Neural crest cell (in vitro differentiated cells): ENCODE measurements at places on chromosomes 11 and 22.

DNA sequence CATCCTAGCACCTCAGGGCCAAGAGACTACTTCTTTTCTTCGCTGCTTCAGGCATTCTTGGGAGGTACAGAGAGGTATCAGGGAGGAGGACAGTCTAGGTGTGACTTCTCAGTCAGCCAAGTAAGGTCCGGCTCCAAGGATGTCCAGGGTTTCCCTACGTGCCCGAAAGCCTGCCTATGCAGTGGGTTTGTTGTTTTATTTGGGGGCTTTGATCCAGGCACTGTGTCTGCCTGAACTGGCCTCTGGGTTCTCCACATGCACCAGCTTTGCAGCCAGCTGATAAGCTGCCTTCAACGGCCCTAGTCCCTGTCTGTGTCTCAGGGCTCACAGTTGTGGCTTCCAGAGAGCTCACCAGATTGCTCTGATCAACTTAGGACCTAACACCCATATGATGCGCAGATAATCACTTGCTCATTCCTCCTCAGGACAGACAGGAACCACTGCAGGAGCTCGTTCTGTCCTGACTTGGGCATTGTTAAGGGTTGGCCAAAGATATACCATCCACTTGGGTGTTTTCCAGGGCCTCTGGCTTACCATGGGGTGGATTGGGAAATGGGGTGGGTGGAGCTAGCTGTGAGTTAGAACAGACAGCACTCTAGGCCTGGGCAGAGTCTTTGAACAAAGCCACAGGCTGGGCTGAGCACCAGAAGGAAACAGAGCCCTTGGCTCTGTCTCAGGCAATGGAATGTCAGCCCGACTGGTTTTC, 45.5 kb upstream of the CRYBB3 start:
- no peak for DNase-seq

- DNase-seq = no peak
Measured at GRCh38 chr22:47450876-47451475, 688.5 kb downstream of the TBC1D22A start.

DNA sequence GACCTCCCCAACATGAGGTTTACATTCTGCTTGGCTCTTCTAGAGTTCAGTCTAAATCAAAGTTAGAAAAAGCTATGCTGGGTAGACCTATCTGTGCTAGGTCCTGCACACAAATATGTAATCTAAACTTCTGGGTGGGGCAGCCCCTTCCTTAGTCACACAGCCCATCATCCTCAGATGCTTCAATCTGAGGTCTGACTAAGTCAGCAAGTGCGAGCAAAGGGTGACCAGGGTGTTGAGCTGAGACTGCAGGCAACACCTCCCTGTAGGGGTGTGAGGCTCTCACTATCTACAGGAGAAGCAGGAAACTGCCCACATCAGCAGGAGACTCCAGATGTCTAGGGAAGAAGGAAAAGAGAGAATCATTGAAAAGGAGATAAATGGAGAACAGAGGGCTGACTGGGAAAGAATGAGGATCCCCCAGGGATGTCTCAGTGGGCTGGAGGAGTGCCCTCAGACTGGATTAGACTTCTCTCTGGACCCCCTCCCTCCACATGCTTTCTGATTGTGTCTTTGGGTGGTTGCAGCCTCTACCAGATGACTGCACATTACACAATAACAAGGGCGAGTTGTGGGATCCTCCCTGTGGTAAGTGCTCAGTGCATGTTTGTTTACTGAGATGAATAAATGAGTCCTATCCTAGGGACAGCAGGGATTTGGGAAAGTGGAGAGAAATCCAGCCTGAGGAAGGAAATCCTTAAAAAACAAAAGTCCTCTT, 266.2 kb upstream of the PLET1 start:
- DNase-seq = no peak

- no peak for DNase-seq
Measured at GRCh38 chr11:85316967-85317366, 310.2 kb downstream of the DLG2 start.

DNA sequence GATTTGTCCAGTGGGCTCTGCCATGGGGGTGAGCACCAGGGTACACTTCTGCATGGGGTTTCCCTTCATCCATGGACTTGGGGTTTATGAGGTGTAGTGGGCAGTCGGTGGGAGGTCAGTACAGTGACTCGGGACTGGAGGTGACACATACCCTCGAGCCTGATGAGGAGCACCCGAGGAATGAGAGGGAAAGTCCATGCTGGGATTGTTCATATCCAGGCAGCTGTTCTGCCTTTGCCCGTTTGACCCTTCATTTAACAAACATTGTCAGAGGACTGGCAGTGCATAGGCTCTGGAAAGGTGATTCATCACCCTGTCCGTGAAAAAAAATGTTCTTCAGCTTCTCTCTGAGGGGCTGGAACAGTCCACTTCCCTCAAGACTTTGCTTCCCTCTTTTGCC, 2.7 kb downstream of the NAV2 start:
- no peak for DNase-seq

- DNase-seq = no peak
Measured at GRCh38 chr11:102457865-102458264, 5.3 kb upstream of the TMEM123 start.

- DNase-seq = no peak
Measured at GRCh38 chr11:12242966-12243365, 132.6 kb downstream of the MICAL2 start.

DNA sequence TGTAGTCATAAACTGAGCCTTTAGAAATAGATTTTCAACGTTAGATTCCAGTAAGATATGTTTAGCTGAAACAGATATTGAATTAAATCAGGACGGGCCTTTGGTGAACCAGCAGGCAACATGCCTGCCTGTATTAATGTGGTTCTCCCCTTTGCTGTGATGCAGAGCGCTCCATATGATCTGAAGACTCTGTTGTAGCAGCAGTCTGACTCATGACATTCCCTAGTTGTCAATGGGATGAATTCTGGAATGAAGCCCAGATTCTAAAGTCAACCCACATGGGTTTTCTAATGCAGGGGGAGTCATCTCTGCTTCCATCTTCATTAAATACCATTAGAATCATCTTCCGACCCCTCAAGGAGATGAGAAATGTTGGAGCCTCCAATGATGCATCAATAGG, 864.5 kb downstream of the NTM start:
- no peak for DNase-seq

GRCh38 chr11:100682247-100682969, 4.7 kb upstream of the ARHGAP42 start:
- no peak for DNase-seq

DNA sequence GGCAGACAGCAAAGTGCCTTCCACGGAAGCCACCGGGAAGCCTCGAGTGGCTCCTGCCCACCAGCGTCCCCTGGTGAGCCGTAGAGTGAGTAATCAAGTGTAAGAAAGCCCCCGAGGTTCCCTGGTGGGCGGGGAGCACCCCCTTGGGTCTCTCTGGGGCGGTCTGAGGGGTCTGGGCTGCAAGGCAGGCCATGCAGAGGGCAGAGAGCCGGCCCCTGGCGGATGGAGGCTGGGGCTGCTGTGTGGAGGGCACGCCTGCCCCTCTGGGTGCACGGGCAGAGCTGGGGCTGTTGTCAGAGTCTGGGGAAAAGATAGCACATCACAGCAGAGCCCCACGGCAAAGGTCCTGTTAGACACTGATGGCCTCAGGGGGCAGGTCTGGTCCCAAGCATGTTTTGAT, 25.7 kb upstream of the MYRF start:
- DNase-seq = no peak

DNA sequence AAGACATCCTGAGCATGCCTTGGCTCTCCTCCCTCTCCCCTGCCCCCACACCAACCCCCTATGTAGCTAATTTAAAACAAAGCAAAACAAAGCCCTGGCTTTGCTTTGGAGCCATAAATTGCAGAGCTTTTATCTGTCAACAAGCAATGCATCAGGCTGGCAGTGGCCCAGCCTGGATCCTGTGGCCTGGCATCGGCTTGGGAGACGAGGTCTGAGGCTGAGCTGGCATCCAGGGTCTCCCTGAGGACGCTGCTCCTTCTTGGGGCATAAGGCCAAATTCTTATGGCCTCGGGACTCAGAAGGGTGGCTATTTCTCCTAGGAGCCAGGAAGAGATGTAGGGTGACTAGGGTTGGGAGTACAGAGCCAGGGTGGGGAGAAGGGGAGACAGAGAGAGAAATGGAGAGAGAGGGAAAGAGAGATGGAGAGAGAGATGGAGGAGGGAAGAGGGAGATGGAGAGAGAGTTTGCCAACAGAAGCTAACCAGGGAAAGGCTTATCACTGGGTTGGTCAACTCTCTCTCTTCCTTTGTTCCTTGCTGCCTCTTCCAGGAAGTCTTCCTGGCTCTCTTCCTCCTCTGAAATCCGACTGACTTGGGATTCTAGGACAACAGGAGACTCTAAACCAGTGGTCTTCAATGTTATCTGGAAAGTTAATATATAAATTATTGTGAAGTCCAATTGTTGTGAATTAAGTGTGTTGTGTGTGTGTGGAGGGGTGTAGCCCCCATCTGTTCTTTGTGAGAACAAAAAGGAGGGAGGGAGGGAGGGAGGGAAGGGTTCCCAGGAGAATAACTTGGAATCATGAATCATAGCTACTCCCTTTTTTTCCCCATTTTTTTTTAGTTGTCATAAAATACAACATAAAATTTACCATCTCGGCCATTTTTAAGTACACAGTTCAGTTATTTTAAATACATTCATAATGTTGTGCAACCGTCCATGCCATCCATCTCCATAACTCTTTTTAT, 29.1 kb downstream of the TSPAN18 start:
- DNase-seq = no peak

DNA sequence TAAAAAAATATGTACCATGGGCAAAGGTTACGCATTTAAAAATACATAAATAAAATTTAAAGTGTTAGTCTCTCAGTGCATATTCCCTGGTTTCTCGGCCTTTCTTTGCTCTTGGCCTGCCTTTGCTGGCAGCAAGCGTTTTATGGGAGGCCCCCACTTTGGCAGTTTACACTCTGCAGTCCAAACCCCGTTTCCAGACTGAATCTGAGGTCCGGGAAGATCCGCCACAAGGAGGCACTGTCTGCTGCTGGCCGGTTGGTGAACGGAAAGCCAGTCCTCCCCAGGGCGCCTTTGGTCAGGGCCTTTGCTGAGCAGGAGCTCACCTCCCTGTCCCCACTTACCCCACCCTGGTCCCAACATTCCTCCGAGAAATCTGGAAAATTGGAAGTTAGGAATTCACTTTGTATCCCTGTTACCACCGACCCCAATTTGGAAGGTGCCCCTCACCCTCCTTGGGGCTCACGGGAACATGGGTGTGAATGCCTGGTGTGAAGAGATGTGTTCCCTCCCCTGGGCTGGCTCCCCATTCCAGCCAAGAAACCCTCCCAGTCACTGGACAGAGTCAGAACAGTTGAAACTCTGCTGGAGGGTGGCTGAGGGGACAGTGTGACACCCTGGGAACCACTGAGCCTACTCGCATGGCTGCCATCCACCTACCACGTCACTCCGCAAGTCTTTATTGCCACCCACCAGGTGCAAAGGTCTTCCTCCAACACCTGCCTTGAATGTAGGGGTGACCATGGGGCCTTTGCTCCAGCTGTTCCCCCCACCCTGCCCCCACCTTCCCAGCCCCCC, 9.4 kb upstream of the SF1 start:
- DNase-seq = peak; percentile 65

DNA sequence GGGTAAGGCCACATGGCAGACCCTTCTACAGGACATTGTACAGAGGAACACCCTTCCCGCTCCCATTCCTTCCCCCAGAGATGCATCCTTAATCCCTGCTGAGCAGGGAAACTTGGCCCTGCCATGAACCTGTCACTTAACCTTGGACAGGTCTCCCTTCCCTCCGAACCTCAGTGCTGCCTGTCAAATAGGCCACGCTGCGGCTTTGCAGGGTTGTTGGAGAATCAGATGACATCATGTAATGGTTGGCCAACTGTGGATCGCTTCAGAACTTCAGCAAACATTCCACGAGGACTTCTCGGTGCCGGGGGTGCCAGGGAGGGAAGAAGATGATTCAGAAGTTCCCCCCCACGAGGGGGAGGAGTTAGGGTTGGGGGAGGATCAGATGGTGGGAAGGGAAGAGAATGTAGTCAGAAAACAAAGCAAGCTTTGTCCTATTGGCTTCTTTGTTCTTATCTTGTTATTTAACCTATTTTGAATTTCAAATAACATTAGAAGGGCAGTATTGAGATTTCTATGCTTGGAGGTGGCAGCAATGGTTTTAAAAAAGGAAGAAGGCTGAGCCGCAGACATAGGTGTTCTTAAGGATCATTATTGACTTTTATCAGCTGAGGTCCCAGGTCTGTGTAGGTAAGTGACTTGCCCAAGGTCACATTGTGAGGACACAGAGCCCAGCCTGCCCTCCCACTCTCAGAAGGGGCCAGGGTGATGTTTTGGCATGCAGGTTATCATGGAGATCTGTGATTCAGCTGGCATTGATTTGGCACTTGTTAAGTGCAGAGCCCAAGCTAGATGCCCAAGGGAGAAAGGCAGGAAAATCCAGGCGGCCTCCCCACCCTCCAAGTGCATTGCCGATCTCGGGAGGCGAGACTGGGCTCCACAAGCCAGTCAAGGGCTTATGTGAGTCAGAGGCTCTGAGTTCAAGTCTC, 3.1 kb downstream of the CDC42EP1 start:
- no peak for DNase-seq

DNA sequence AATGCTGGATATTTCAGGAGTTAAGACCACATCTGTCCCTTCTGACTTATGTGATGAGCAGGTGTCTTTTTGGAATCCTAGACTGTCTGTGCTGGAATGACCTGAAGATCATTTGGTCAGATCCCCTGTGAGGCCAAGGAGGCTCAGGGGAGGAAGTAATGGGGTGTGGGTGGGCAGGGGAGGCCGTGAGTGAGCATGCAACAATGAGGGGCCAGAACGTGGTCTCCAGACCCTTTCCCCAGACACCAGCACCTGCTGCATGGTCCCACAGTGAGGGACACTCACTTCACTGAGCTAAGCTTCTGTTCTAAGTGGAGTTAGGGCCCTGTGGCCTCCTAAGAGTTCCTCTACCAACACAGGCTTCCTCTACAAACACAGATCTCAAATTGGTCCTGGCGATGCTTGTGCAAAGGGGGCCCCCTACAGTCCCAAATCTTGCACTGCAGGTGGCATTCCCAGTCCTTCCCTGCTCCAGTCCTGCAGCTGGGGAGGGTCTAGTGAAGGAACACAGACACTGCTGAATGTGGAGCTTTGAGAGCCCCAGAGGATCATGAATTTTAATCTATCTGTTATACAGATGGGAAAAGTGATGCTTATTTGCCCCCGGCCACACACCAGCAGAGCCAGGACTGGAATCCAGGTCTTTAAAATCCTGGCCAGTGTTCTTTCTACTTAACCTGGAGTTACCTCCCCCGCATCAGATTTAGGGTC, 7.4 kb downstream of the USP2 start:
- peak; percentile 82 for DNase-seq

GRCh38 chr22:22877523-22878210, 9.9 kb upstream of the IGLL5 start:
- DNase-seq = peak; percentile 80

DNA sequence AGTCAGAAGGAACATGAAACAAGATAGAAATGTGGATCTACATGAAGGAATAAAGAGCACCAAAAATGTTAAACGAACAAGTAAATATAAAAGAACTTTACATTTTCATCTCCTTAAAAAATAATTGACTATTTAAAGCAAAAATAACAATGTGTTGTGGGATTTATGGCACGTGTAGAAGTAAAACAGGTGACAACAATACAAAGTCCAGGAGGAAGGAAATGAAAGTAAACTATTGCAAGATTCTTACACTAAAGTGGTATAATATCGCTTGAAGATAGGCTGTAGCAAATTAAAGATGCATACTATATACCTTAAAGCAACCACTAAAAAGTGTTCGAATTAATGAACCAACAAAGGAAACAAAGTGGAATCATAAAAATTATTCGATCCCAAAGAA, 5.5 kb downstream of the VPS37C start:
- no peak for DNase-seq

- no peak for DNase-seq
Measured at GRCh38 chr11:71282581-71283351, 30.4 kb upstream of the SHANK2 start.
